Osteocyte (in vitro differentiated cells): ENCODE measurements at places on chromosomes 13 and 19. TPM values are rescaled to one million over a fixed set of nuclear protein-coding genes. Genes with fewer than 3 reads are reported as not detected.

GRCh38 chr13:29323954-29324353 lies 271.5 kb downstream of the SLC7A1 start:
- H3K27ac ChIP-seq, result no peak overlapping the region
- H3K27me3 ChIP-seq, result no peaks in the 10 kb centered on the region
- no peak for DNase-seq
- H3K4me1 ChIP-seq, result no peaks in the 10 kb centered on the region
- H3K4me3 ChIP-seq, result no peak overlapping the region

DNA sequence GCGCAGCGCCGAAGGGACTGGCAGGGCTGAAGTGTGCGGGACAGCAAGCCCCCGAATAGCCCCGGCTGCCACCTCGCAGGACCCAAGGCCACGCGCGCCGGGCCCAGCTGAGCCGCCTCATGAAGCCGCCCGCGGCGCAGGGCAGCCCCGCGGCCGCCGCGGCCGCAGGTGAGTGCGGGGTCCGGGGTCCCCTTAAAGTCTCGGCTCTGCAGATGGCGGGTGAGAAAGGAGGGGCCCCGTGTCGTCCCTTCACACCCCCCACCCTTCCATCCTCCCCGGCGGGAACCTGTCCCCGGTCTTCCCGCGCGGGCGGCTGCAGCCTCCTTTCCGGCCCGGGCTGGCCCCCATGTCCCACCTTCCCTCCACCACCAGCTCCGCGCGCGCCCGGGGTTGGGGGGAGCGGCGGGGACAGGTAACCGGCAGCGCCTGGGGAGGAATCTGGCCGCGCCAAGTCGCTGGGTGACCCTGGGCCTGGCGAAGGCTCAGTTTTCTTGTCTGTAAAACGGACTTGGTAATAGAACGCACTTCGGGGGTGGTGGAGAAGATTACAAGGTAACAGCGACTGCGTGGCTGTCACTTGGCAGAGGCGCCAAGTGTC lies 338 bp downstream of the RGCC start:
- H3K4me3 ChIP-seq, result peak overlapping the region; percentile 54
- H3K4me1 ChIP-seq, result peaks cover 7% of the 10 kb centered on the region
- peaks cover 55% of the 10 kb centered on the region for H3K27me3 ChIP-seq
- H3K27ac ChIP-seq, result no peak overlapping the region

- H3K27ac ChIP-seq, result no peak overlapping the region
- no peak for DNase-seq
- H3K36me3 ChIP-seq, result no peaks in the 10 kb centered on the region
- peaks cover 5% of the 10 kb centered on the region for H3K27me3 ChIP-seq
- no peak overlapping the region for H3K4me3 ChIP-seq
- no peaks in the 10 kb centered on the region for H3K4me1 ChIP-seq
Observed at GRCh38 chr13:87172166-87172835, 498.9 kb upstream of the SLITRK5 start.

DNA sequence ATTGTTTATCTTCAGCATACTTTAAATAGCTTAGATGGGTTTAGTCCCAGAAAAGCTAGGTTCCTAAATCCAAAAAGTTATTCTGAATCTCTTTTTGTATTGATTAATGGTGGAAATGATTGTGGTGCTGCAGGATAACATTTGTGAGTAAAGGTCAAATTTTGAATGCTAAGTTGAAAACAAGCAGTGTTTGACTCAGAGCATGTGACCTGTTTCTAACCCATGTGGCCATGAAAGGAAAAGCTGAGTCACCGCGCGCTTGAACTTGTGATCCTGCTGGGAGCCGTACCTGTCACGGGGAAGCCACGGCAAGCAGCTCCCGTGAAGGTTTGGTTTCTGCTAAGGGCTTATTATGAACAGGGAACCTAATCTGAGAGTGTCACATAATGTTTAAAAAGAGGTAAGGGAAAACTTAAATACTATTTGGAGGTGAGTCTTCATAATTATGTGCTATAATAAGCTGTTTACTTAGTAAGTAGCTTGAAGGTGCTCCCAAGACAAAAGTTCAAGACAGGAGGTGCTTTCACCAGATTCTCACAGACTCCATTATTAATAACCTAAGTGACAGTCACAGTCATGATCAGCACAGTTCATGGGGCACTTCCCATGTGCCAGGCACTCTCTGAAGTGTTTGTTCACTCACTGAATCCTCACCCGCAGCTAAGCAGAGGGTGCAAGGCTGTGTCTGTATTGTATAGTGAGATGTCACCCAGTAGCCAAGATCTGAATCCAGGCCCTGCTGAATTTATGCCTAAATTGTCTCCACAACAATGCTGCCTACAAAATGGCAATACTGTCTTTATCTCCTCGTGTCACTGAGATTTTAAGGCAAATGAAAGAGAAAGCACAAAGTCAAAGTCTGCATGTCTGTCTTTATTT lies 286.5 kb downstream of the MYO16 start:
- peak overlapping the region; percentile 95 for H3K27ac ChIP-seq
- no peaks in the 10 kb centered on the region for H3K36me3 ChIP-seq
- H3K4me1 ChIP-seq, result peaks cover 55% of the 10 kb centered on the region
- no peak for DNase-seq
- H3K27me3 ChIP-seq, result peaks cover 9% of the 10 kb centered on the region

- no peaks in the 10 kb centered on the region for H3K36me3 ChIP-seq
- DNase-seq, result no peak
- H3K4me1 ChIP-seq, result peaks cover 23% of the 10 kb centered on the region
- H3K27ac ChIP-seq, result no peak overlapping the region
- H3K27me3 ChIP-seq, result peaks cover 15% of the 10 kb centered on the region
Observed at GRCh38 chr13:110576070-110576394, 14.5 kb upstream of the RAB20 start.

The C19orf85 gene
- not detected in 2 replicates for total RNA-seq

The CYP4F12 gene
- not detected in 2 replicates for total RNA-seq

GRCh38 chr13:114043421-114044053 lies 69.7 kb upstream of the C13orf46 start:
- H3K27ac ChIP-seq, result peak overlapping the region; percentile 71
- H3K27me3 ChIP-seq, result no peaks in the 10 kb centered on the region
- no peak overlapping the region for H3K4me3 ChIP-seq
- H3K4me1 ChIP-seq, result peaks cover 31% of the 10 kb centered on the region
